Calu3 (cell line): ENCODE measurements at places on chromosomes 11 and 22. TPM values are rescaled to one million over a fixed set of nuclear protein-coding genes. Genes with fewer than 3 reads are reported as not detected.

GRCh38 chr22:25510876-25511275 lies 53.6 kb upstream of the GRK3 start:
- no peak for DNase-seq

DNA sequence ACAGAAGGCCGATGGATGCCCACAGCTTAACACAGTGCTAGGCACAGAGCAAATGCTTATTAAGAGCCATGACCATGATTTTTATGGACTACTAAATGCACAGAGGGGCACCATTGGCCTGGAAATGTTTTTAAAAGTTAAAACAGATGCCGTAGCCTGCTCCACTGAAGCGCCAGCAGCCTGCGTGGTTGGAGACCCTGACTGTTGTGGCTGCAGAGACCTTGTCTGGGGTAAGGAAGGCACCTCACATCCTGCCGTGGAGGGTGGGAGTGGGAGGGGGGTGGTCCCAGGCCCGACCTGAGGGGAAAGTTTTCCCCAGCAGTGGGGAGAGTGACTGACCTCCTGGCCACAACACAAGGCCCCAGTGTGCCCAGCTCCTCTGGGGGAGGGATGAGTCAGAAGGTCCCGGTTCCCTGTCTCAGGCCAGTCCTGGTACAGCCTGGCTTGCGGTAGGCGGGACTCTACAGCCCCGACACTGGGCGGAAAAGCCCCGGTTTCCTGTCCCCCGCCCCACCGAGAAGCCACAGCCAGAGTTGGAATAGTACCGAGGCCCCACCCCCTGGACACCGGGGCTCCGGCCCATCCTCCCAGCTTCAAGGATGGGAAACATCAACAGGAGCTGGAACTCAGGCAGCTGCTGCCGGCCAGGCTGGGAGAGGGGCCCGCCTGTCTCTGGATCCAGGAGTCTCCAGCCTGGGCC lies 7.0 kb downstream of the CHST1 start:
- DNase-seq: no peak

DNA sequence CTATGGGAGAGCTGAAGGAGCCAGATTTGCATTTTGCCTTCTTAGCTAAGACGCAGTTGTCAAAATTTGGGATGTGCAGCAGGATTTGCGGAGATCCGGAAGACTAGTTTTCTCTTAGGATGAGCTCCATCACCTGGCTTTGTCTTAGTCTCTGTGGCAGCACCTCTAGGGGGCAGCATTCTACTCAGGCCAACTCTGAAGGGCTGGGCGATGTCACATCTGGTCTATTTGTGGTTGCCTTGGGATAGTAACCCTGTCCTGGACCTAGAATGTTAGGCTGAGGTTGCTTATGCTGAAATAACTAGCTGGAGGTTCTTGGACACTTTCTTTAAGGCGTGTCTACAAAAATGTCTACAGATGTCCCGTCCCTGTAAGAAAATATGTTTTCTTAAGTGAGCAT lies 116.2 kb downstream of the FAT3 start:
- DNase-seq: peak; percentile 17

- peak; percentile 39 for DNase-seq
Observed at GRCh38 chr11:10122326-10123197, 171.5 kb downstream of the SBF2 start.

- no peak for DNase-seq
Observed at GRCh38 chr22:46688949-46689348, 49.1 kb downstream of the CERK start.

The RANBP1 gene
- total RNA-seq: 205 and 208 TPM in 2 replicates

The TSGA10IP gene
- not detected in 2 replicates for total RNA-seq

The ZBTB16 gene
- not detected in 2 replicates for total RNA-seq

The SLC22A6 gene
- not detected in 2 replicates for total RNA-seq

The MS4A14 gene
- total RNA-seq: not detected in 2 replicates

The MS4A3 gene
- not detected in 2 replicates for total RNA-seq

The KDELR3 gene
- total RNA-seq: 16.1 and 18.7 TPM in 2 replicates

The SLCO2B1 gene
- 0.27 and 0.31 TPM in 2 replicates for total RNA-seq

The TUB gene
- 1.5 and 2.2 TPM in 2 replicates for total RNA-seq
